RWPE2 (cell line): ENCODE measurements at places on chromosomes 6 and 20.
A peak's percentile ranks its signal among the peaks of the same experiment; 100 is the strongest.

DNA sequence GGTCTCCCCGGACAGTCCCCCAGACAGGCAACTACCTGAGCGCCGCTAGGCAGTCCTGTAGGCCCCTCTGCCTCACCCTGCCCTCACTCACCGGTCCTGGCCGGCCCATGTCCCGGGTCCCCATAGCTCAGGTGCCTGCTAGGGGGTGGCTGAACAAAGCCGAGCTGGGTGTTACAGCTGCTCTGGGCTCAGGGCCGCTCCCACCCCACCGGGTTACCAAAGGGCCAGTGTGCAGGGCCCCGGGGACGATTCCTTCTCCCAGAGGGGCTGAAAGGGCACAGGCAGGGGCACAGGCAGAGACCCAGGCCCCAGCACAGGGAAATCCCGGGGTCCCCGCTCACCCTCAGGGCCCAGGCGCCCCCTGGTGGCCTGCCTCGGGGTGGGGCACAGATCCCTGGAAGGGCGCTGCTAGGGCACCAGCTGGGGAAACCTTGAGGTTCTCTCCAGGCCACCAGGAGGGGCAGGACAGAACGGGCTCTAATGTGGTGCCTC lies 118.4 kb downstream of the GRM4 start:
- no peak for DNase-seq

- peak; percentile 97 for DNase-seq
Measured at GRCh38 chr20:47358672-47359529, 2.4 kb upstream of the ZMYND8 start.

GRCh38 chr20:50794181-50794845 lies 548 bp upstream of the BCAS4 start:
- peak; percentile 74 for DNase-seq

- no peak for DNase-seq
Measured at GRCh38 chr20:29086938-29087337, 2170.5 kb upstream of the DEFB115 start.

DNA sequence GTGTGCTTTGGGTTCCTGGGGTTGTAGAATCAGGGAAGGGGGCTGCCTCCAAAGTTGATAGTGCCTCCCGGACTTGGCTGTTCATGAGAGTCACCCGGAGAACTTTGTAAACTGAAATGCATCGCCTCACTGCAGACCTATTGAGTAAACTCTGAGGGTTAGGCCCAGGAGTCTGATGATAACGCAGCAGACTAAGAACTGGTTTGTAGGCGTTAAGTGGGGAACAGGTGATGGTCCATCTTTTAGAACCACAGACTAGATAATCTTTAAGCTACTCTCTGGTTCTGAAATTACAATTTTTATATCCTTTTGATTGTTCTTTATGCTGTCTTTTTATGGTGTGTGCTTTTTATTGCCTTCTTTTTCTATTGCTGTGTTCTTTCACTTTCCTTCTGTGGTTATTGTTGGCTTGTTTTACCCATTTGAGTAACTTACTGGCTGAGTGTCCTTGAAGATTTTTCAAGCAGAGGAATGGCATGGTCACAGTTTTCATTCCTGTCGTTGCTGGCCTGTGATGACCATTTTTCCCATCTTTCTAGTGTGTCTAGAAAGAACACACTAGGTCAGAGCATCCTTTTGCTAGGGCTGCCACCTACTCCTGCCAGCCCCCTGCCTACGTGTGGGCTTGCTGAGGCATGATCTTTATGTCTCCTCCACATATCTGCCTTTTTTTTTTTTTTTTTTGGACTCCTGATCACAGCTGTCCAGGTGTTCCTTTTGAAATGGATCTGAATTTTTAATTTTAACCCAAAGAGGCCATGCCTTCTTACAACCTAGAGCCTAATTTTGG lies 30.9 kb downstream of the LRRC1 start:
- DNase-seq: no peak

GRCh38 chr20:60963146-60963545 lies 288.9 kb upstream of the CDH4 start:
- no peak for DNase-seq

DNA sequence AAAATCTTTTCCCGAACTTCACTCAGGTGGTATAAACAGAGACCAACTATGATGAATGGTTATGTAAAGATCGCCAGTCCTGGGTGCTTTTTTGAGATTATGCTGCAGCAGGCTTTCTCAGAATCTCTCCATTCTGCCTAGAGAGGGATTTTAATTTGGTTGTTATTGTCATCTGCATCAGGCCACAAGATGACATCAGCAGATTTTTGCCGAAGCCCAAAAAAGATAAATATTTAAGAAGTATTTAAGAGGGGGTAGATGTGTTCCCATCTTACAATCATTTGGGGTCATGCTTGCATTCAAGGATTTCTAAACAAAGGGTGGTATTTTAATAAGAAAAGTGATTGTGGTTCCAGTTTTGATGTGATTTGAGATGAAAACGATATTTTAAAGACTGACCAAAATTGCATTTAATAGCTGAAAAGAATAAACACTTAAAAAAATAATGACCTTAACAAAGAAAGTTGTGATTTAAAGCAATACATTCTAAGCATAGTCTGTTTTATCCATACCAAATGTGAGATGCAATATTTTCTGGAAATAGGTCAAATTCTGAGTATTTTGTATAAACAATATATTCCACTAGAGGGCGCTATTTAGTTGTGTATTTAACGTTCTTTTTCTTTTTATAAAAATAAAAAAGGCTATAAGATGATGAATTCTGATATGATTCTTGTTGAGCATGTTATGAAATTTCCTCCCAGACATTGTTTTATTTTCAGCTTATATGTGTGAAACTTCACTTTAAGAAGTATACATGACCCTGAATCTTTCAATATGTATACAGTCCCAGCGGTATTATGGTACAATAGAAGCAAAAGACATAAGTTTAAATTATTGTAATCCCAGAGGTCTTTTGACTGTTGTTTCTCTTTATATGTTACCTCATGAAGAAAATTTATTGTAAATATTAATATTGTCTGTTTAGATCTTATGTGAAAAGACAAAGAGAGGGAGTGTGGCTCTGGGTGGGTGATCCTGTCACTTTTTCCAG lies 51.0 kb upstream of the ZFP64 start:
- no peak for DNase-seq

GRCh38 chr6:126944512-126944911 lies 174.0 kb upstream of the RSPO3 start:
- DNase-seq: no peak

DNA sequence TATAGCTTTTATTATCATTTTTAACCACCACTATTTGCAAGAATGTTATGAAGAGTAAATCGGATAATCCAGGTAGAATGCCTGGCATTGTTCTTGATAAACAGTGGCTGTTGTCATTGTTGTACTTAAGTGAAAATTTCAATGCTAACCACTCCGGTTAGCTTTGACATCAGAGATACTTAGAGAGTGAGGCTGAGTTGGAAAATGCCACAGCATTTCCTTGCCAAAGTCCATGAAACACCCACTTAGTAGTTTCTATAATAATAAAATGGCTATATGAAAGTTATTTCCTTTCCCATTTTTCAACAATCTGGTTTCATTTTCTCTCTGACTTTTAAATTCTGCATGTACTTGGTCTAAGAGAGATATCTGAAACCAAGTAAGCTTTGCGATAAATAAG lies 132.0 kb downstream of the CDK19 start:
- DNase-seq: no peak

- peak; percentile 72 for DNase-seq
Measured at GRCh38 chr6:45421709-45422502, 44.2 kb upstream of the SUPT3H start.

GRCh38 chr6:5246141-5247097 lies 14.3 kb downstream of the LYRM4 start:
- no peak for DNase-seq

GRCh38 chr6:4188801-4189200 lies 53.4 kb upstream of the ECI2 start:
- DNase-seq: no peak

DNA sequence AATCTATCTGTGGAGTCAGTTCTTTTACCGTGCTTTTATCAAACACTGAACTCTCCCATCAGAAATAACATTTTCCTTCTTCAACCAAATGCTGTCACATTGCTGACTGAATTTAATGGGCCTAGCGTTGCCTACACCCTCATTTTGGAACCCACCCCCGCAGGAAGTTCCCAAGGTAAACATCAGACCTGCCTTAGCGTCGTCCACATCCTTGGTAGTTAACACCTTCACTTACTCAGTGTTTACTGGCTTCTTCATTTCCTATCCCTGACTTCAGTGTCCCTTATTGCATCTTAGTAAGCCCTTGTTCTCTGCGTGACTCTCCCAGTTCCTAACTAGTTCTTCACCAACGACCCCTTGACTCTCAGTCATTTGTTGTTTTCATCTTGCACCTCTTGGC lies 491.4 kb upstream of the SOX4 start:
- no peak for DNase-seq

- no peak for DNase-seq
Measured at GRCh38 chr6:21100991-21101390, 492.6 kb upstream of the SOX4 start.

DNA sequence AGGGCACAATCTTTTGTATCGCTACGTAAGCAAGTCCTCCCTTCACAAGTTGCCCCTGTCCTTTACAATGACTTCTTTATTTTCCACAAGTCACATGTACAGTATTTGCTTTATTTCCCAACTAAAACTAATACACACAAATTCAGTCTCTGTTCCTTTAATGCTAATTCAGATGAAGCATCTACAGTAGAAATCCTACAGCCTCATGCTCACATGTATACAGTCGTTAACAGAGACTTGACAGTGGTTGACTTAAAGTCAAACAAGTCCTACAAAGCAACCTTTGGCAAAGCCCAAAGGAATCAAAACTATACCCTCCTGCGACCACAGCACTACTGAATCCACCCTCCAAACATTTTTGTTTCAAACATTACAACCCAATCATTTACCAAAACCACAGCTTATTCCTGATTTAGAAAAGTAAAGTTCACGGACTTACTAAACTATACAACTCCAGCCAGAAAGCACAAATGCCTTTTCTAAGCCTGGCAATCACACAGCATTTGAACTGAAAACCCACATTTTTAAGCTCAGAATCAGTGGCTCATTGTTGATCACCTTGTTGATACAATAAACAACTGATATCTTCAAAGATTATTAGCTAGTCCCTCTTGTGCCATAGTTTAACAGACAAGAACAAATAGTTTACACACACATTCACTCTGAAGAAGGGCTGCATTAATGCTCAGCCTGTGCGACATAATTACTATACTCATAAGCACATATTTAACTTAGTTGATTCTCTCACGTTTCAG lies 70.9 kb upstream of the NHSL1 start:
- no peak for DNase-seq

- no peak for DNase-seq
Measured at GRCh38 chr6:33420491-33421343, 852 bp downstream of the SYNGAP1 start.

GRCh38 chr6:167094436-167094819 lies 28.5 kb upstream of the CCR6 start:
- DNase-seq: no peak

DNA sequence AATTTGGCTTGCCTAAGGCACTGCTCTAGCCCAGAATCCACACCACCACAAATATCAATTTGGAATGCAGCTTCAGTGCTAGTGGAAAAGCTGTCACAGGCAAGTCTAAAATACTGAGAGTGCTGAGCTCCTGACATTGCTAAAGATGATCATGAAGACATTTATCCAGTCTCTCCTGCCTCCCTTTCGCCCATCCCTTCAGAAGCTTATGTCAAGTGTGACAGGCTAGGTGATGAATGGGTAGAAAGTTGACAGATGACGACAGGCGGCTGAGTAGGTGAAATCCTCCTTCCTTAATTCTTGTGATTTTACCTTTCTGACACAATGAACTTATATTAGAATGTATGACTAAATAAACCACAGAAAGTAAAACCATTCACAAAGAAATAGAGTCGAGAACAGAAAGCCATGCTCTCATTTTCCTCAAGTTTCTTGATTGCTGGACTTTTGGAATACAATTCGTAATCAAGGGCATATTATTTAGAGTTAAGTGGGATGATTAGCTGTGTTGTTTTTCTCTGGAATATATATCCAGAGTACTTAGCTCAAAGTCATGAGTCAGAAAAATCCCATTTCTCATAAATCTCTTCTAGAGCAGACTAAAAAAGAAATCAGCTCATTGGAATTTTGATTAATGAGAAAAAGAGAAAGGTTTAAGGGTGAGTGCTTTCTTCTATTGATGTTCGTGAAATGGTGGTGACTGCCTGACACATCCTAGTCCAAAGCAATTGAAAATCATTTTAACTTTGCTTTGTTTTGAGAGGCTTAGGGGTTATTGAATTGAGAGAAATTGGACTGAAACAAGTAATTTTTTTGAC lies 1228.2 kb upstream of the CITED2 start:
- no peak for DNase-seq

GRCh38 chr6:81844686-81845085 lies 92.2 kb upstream of the TENT5A start:
- DNase-seq: no peak

DNA sequence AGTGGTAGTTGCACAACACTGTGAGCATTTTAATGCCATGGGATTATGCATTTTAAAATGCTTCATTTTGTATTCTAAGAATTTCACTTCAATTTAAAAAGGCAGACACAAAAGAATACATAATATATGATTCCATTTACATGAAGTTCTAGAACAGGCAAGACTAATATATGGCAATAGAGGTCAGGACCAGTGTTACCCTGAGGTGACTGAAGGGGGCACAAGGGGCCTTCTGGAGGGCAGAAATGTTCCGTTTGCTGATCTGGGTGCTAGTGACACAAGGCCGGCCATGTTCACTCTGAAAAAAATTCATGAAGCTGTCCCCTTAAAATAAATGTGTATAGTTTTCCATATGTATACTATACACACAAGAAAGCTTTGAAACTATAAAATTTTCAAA lies 28.5 kb downstream of the TASP1 start:
- no peak for DNase-seq

DNA sequence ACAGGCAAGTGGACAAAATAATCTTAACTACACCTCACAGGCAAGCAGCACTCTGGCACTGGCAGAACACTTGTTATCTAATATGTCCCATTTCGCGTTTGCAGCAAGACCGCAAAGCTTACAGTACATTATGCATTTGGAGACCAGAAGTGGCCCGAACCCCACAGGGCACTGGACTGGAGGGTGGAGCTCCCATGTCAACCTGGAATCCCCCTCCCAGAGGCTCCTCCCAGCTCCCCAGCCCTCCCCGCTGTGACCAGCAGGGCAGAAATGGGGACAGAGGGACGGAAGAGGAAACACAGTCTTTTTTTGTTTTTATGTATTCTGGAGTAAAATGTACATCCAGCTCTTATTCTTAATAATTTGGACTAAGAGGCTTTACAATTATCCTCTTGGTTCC lies 263.7 kb downstream of the SMOC2 start:
- no peak for DNase-seq
